Fibroblast of upper back skin (primary cell): ENCODE measurements at places on chromosomes 7 and 10.
A peak's percentile ranks its signal among the peaks of the same experiment; 100 is the strongest.

DNA sequence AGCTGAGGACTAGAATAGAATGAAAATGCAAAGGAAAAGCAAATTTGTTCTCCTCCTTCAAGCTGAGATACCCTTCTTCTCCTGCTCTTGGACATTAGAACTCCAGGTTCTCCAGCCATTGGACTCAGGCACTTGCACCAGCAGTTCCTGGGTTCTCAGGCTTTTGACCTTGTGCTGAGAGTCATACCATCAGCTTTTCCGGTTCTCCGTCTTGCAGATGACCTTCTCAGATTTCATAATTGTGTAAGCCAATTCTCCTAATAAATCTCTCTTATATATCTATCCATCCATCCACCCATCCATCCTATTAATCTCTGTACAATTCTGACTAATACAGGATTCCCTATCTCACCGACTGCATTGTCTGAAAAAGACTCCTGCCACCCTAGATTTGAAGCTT, 108.3 kb downstream of the AHR start:
- no peak for DNase-seq

DNA sequence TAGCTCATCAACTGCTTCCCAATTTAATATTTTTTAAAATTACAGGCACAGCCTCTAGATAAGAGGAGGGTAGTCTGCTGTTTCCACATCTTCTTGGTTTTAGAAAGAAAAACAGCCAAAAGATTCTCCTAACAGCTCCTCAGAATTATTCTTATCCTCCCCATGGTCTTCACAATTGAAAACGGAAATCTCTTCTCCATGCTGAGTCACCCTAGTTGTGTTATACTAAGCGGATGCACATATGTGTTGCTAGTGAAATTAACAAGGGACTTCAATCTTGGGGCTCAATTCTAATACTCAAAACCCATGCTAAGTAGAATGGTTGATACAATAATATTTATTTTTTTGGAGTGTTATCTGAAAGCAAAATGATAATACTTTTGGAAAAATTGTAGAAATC, 71.9 kb upstream of the NPY start:
- DNase-seq, result no peak

- no peak for DNase-seq
These were observed 47.3 kb downstream of the CHST3 start for GRCh38 chr10:72011468-72011867.

- DNase-seq, result no peak
These were observed 298.9 kb downstream of the WDR37 start for GRCh38 chr10:1354809-1355710.

- DNase-seq, result no peak
These were observed 330.8 kb downstream of the PTEN start for GRCh38 chr10:88194041-88194887.

- peak; percentile 68 for DNase-seq
These were observed 89.3 kb downstream of the MRPL32 start for GRCh38 chr7:43021431-43021830.

- peak; percentile 44 for DNase-seq
These were observed 368.4 kb upstream of the ZMIZ1 start for GRCh38 chr10:78700413-78700812.

- no peak for DNase-seq
These were observed 26.6 kb downstream of the GET4 start for GRCh38 chr7:902996-903395.

GRCh38 chr10:11161096-11161495, 143.4 kb downstream of the CELF2 start:
- DNase-seq, result no peak

GRCh38 chr7:156666368-156667109, 26.0 kb downstream of the RNF32 start:
- DNase-seq, result no peak

DNA sequence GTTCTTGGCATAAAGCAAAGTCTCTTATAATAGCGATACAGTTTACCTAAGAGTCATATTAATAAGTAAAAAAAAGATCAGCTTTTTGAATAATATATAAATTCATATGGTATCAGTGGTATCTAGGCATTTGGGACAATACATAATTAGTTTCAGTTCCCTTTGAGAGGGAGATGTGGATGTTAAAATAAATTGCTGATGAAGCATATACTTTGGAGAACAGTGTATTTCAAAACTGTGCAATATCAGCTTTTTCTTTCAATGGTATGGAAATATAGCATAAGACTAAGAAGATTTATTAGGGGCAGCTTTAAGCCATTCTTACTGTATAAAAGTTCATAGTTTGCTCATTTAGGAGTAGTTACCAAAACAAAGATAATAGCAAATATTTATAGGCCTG, 35.5 kb downstream of the MDFIC start:
- DNase-seq, result no peak

DNA sequence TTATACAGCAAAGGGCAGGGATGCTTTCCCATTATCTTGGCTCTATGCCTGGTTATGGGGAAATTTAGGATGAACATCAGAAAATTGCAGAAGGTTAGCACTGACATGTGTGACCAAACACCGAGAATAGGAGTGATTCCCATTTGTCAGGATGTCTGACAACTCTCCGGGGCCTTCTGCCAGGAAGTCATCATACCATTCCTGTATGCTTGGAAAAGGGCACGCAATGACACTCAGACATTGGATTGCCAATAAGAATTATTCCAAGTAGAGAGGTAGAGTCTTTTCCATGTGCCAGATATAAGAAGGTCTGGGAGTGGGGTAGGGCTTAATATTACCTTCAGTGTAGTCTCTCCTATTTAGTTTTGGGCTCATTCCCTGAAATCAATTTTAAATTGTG, 82.3 kb downstream of the MTPN start:
- DNase-seq, result no peak

DNA sequence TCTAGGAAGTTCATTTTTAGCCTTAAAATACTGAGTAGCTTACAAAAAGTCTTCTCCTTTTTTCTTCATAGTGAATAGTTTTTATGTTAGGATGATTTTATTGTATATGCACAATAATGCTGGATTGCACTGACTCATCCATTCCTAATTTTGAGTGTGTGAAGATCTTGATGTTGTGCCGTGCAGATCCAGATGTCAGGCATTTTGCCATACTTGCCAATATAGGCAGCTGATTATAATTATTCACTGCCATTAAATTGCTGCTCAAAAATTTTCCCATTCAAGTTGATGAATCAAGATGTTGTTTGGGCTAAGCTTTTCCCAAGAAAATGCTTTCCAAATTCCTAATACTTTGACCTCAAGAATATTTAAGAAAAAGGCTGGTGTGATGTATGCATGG, 218.3 kb downstream of the AHR start:
- peak; percentile 92 for DNase-seq

DNA sequence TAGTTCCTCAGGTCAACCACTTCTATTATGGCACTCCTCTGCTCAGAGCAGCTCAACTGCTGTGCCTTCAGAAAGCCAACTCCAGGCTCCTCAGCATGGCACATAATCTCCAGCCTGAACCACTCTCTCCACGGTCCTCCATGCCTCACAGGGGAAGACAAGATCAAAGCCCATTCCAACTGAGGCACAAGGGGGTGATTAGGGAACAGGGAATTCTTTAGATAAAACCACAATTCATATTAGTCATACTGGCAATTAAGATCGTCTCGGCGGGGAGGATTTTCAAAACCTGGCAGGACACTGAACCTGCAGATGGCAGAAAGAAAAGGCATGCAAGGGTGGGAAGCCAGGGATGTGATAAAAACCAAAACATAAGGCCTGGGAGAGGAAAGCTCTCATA, 361.6 kb downstream of the FGFR2 start:
- DNase-seq, result no peak

- DNase-seq, result peak; percentile 57
These were observed 11.9 kb downstream of the SSC4D start for GRCh38 chr7:76397409-76398183.

- DNase-seq, result peak; percentile 82
These were observed 52.8 kb upstream of the SEC61G start for GRCh38 chr7:54811846-54812254.

DNA sequence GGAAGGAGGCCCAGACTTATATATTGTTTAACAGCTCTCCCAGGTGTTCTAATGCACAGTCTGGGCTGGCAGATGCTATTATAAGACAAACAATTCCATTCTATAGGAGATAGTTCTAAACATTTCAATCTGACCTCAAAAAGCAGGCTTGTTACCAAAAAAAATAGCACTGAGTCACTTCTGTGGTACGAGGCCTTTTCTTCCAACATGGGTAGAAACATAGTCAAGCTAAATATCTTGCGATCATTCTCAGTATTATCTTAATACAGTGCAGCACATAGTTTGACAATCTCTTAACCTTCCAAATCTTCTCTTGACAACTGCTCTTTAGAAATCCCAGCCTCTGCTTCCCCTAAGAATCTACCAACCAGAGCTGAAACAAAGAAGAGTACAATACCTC, 46.6 kb upstream of the MKX start:
- DNase-seq, result peak; percentile 14

DNA sequence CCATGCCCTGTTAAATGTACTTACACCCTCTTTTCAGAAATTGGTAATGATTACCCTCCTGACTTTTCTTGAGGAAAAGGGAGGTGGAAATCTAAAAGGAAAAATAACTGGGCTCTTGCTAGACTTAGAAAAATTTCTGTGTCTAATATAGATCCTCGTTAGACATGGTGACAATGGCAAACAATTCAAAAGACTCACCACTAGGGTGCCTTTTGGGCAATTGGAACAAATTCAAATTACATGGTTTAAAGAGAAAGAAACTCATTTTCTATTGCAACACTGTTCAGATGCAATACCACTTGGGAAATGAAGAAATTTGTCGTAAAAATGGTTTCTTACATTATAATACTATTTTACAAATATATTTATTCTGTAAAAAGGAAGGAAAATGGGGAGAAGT, 950.1 kb downstream of the GRM8 start:
- no peak for DNase-seq

- DNase-seq, result no peak
These were observed 760.0 kb upstream of the SORCS1 start for GRCh38 chr10:107924458-107924857.

DNA sequence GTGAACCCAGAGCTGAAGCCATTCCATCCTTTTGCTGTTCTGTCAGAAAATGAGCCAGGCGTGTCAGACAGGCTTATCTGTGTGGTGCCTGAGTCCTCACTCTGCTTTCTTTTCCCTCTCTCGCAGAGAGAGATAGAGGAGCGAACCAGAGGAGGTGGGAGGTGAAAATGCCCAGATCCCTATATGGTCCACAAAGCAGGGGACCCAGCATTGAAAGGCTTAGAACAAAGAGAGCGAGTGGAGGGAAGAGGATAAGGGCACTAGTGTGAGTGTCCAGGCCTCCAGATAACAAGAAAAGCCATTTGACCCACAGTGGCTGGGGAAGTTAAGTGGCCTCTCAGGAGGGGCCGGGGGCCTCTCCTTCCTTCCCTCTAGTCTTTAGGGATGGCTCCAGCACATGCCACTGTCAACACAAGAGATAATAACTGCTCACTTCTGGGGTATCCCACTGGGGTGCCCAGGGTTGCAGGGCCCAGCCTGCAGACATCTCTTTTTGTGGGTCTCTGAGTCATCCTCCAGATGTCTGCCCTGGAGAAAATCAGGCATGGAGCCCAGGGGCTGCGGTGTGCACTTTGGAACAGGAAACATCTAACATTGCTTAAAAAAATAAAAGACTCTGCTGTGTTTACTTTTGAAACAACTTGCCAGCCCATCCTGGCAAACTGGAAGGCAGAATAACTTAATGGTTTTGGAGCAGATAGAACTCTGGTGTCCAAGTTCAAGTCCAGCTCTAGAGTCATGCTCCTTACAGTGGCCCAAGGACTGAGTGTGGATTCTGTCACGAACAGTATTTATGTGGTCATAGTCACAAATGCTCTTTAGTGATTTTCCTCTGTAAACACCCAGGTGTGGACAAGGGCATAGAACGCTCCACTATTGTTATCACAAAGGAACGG, 189.5 kb downstream of the CXCL12 start:
- peak; percentile 95 for DNase-seq

DNA sequence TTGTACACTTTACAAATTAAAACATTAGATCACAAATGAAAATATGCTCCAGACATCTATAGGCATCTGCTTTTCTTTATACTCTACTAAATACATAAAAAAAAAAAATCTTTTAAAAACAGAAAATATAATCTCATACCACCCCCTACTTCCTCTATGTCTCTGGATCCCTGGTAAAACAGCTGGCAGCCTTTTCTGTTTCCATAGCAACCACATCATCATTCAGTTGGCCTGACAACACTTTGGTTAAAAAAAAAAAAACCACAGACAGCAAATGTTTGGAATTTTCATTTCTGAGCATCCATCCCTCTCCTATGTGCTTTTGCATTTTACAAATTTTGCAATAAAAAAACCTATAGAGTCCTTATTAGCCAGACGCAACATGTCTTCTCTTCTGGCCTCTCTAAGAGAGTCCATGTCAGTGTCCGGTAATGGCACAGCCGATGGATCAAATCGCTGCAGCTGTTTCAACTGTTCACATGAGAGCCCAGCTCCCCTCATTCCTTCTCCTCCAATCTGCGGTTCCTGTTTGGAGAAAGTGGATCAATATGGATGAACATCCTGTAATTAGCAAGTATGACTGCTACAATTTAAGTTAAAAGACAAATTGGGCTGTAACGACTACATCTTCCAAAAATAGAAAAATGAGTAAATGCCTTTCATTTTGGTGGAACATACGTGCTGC, 105.6 kb downstream of the NSUN6 start:
- DNase-seq, result peak; percentile 75

- no peak for DNase-seq
These were observed 29.6 kb upstream of the DKK1 start for GRCh38 chr10:52284416-52285013.

GRCh38 chr10:64159910-64160872, 639.0 kb downstream of the REEP3 start:
- DNase-seq, result no peak

GRCh38 chr10:111801841-111802240, 381.7 kb downstream of the GPAM start:
- DNase-seq, result no peak

DNA sequence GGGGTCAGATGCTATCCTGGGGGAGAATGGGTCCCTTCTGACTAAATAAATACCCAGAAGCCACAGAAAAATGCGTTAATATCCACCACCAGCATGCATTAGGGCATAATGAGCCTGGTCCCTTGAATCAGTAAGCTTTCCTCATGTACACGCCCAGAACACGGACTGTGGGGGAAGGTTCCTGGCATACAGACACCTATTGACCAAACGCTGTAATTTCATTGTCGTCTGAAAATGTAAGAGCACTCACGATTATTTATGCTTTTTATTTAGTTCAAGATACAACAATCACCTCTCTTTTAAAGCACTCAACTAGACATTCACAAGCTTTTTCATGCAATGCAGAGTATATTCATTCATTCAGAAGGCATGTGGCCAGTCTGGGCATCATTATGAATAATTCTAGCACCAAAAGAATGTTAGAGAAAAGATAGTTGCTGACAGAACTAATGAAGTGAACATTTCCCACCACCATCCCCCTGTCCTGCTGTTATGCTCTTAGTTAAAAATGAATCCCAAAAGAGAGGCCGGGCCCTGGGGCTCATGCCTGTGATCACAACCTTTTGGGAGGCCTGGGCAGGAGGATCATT, 101.0 kb downstream of the SVIL start:
- no peak for DNase-seq

DNA sequence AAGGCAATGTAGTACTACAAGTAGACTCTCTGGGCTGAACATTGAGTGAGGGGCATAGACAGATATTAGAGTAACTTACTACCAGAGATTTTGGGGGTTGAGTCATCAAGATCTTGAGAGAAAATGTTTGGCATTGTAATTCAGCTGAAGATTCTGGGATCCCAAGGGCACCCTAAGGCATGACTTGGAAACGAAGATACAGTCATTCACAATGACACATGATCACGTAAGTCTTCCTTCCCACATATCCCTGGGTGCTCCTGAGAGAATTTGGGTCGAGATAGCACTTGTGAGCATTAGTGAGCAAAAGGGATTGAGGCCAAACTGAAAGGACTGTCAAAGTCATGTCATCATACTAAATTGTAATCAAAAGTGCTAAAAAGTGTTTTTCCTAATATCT, 192.5 kb upstream of the PCLO start:
- peak; percentile 5 for DNase-seq
